ENCODE measurements at places on chromosomes 5 and 9. TPM values are rescaled to one million over a fixed set of nuclear protein-coding genes. Genes with fewer than 3 reads are reported as not detected.

Gene PDCD1LG2
- not detected for total RNA-seq

Gene PCDHB11
- total RNA-seq = 0.92 TPM

Gene MCC
- total RNA-seq = 22.0 TPM

Gene TERT
- not detected for total RNA-seq

Gene REEP2
- total RNA-seq = 3.2 TPM

Gene ZBTB43
- total RNA-seq = 16.4 TPM

GRCh38 chr5:37519304-37519703 is 140.2 kb downstream of the WDR70 start:
- H3K4me1 ChIP-seq = peaks cover 5% of the 10 kb centered on the region
- DNase-seq = no peak
- no peak overlapping the region for H3K27ac ChIP-seq

DNA sequence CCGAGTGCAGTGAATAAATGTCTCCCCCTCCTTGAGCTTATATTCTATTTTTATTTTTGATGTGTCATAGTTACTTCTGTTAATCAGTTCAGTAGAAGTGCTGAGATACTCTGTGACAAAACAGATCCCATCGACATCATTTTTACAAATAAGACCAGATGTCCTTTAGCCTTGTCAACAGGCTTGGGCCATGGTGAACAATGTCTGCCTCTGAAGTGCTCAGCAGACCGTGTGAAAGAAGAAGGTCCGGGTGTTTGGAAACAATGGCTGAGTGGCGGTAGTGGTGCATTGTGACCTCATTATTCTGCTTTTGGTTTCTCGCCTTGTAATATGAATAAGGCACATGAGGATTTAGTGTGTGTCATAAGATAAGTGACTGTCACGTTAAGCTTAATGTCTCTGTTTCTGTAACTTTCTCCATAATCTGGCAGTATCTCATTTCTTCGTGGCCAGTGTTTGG is 71.2 kb downstream of the SYK start:
- no peaks in the 10 kb centered on the region for H3K4me1 ChIP-seq
- H3K4me3 ChIP-seq = no peak overlapping the region
- DNase-seq = no peak
- H3K27ac ChIP-seq = no peak overlapping the region

- no peak for DNase-seq
- H3K27me3 ChIP-seq = no peaks in the 10 kb centered on the region
- no peak overlapping the region for H3K4me3 ChIP-seq
- no peaks in the 10 kb centered on the region for H3K36me3 ChIP-seq
- no peak overlapping the region for H3K27ac ChIP-seq
These were observed 162.4 kb upstream of the PIK3R1 start for GRCh38 chr5:68053202-68053601.

DNA sequence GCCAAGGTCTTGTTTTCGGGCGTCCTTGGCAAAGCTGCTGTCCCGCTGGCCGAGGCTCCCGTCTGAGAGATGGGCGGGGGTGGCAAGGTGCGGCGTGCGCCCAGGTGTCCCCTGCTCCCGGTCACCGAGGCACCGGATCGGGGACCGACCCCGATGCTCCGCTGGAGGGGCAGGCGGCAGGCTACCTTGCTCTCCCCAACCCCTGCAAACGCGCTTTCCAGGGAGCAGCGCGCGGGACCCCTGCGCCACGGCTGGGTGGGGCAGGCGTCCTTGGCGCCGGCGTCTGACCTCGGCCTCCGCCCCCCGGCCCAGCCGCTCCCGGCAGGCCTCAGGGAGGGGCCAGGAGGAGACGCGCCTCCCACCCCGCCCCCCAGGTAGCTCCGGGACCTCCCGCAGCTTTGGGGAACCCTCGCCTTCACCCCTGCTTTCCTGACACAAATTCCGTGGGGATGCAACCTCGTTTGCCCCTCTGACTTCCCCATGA is 551 bp downstream of the N4BP3 start:
- H3K27ac ChIP-seq = no peak overlapping the region
- peaks cover 29% of the 10 kb centered on the region for H3K4me1 ChIP-seq
- DNase-seq = no peak
- peak overlapping the region; percentile 63 for H3K4me3 ChIP-seq
- H3K36me3 ChIP-seq = no peaks in the 10 kb centered on the region

DNA sequence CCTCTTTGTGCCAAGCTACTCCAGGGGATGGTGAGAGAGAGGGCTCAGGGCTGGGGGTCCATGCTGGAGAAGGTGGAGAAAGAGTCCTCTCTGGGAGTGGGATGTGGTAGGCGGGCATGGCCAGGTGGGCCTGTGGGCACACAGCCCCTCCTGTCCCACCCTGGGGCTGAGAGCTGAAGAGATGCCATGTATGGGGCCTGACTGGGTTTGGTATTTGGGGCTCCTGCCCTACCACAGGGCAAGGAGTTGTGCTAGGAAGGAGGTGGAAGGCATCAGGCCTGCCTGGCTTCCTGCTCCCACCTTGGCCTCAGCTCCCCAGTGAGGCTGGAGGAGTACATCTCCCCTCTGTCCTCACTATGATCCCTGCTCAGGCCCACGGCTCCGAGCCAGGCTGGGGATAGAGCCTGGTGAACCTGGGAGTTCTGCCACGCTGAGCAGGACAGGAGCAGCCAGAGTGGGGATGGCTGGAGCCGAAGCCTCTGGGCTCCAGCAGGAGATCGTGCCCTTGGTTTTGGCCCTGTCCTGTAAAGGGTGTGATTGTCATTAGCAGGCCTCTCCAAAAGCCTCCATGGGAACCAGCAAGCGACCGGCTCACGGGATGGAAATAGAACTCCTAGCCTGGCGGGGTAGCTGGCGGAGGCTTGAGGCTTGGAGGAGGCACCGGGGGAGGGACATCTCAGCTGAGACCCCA is 75.5 kb downstream of the CACNA1B start:
- no peak for DNase-seq
- no peaks in the 10 kb centered on the region for H3K27me3 ChIP-seq
- H3K4me3 ChIP-seq = no peak overlapping the region
- no peaks in the 10 kb centered on the region for H3K4me1 ChIP-seq

- H3K27ac ChIP-seq = peak overlapping the region; percentile 73
- H3K36me3 ChIP-seq = no peaks in the 10 kb centered on the region
- DNase-seq = no peak
- H3K27me3 ChIP-seq = no peaks in the 10 kb centered on the region
- H3K4me1 ChIP-seq = peaks cover 15% of the 10 kb centered on the region
These were observed 32.7 kb upstream of the SPARC start for GRCh38 chr5:151719228-151720000.

GRCh38 chr9:133712221-133713100 is 25.7 kb downstream of the SARDH start:
- no peaks in the 10 kb centered on the region for H3K27me3 ChIP-seq
- DNase-seq = no peak
- no peaks in the 10 kb centered on the region for H3K36me3 ChIP-seq
- no peak overlapping the region for H3K27ac ChIP-seq
- no peak overlapping the region for H3K4me3 ChIP-seq

GRCh38 chr9:118554987-118555386 is 814.2 kb downstream of the BRINP1 start:
- no peaks in the 10 kb centered on the region for H3K27me3 ChIP-seq
- H3K4me1 ChIP-seq = no peaks in the 10 kb centered on the region
- DNase-seq = no peak
- H3K4me3 ChIP-seq = no peak overlapping the region
- H3K27ac ChIP-seq = no peak overlapping the region
- no peaks in the 10 kb centered on the region for H3K36me3 ChIP-seq

DNA sequence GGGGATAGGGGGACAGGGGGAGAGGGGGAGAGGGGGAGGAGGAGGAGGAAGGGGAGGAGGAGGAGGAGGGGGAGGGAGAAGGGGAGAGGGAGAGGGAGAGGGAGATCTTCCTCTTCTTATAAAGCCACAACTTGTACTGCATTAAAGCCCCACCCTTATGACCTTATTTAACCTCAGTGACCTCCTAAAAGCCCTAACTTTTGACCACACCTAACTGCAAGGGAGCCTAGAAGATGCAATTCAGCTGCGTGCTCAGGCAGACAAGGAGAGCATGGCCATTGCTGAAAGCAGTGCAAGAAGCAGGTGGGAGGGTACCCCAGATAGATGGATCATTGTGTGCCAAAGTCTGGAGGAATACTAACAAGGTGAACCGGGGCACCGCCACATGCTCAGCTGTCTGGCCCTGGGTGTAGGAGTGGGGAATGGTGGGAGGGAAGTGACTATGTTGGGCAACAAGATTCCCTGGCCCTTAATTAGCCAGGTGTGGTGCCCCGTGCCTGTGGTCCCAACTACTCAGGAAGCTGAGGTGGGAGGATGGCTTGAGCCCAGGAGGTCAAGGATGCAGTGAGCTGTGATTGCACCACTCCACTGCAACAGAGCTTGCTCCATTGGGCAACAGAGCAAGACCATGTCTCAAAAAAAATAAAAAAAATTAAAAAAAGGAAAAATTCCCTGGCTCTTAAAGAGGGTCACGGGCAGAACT is 125.4 kb upstream of the BOD1 start:
- H3K36me3 ChIP-seq = no peaks in the 10 kb centered on the region
- no peak overlapping the region for H3K4me3 ChIP-seq
- H3K27me3 ChIP-seq = no peaks in the 10 kb centered on the region
- H3K27ac ChIP-seq = no peak overlapping the region
- no peak for DNase-seq

DNA sequence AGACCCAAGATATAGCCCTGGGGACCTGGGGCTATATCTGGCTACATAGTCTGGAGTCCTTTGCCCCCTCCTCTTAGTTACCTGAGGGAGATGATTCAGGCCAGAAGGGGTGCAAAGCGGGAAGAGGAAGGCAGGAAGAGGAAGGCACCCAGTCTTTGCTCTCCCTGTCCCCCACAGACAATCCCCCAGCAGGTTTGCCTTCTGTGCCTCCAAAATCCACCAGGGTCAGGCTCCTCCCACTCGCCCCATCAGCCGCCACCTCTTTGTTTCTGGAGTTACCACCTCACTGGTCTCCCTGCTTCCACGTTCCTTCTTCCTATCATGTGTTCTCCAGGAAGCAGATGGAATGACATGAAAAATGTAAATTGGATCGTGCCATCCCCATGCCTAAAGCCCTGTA is 31.2 kb upstream of the FABP6 start:
- peaks cover 30% of the 10 kb centered on the region for H3K4me1 ChIP-seq
- H3K36me3 ChIP-seq = no peaks in the 10 kb centered on the region
- H3K4me3 ChIP-seq = no peak overlapping the region

GRCh38 chr9:1071730-1072129 is 21.6 kb downstream of the DMRT2 start:
- no peak overlapping the region for H3K4me3 ChIP-seq
- H3K27ac ChIP-seq = no peak overlapping the region
- H3K36me3 ChIP-seq = no peaks in the 10 kb centered on the region
- DNase-seq = no peak

GRCh38 chr9:101925498-101925897 is 187.1 kb upstream of the GRIN3A start:
- no peak overlapping the region for H3K4me3 ChIP-seq
- H3K4me1 ChIP-seq = no peaks in the 10 kb centered on the region
- H3K36me3 ChIP-seq = no peaks in the 10 kb centered on the region
- no peaks in the 10 kb centered on the region for H3K27me3 ChIP-seq

DNA sequence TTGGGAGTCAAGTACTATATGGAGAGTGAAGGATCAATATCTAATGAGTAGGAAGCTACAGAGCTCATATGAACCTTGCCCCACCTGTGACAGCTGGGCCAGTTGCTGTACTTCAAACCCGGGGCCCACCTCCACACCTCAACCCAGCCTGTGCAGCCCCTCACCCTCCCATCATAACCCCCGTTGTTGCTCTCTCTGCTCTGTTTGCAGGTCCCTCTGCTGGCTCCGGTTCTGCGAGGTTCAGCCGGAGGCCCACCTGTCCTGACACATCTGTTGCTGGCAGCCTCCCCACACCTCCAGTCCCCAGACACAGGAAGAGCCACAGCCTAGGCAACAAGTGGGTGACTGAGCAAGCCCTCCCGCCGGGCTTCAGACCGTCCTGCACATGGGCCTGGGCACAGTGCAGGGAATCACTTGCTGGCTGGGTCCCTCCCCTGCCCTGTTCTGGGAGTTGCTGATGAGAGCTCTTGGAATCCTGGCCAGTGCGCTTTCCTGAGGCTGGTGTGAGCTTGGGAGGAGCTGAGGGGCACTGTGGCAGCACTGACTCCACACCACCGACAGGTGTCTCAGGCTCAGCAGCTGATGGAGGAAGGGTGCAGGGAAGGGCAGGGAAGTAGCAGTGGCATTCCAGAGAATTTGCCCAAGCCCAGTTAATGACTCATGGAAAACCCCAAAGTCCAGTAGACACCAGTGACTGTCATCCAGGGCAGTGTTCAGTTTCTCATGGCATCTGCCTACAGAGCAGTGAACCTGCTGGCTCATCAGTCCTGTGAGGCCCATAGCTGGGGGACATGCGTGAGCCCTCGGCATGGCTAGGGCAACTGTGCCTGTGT is 69.5 kb upstream of the GARNL3 start:
- H3K4me3 ChIP-seq = no peak overlapping the region
- H3K27ac ChIP-seq = peak overlapping the region; percentile 53
- no peaks in the 10 kb centered on the region for H3K36me3 ChIP-seq
- peak; percentile 59 for DNase-seq
- no peaks in the 10 kb centered on the region for H3K27me3 ChIP-seq
- H3K4me1 ChIP-seq = peaks cover 17% of the 10 kb centered on the region

- H3K4me3 ChIP-seq = no peak overlapping the region
- no peak for DNase-seq
- H3K27me3 ChIP-seq = no peaks in the 10 kb centered on the region
- no peaks in the 10 kb centered on the region for H3K36me3 ChIP-seq
These were observed 478.3 kb upstream of the EDIL3 start for GRCh38 chr5:84863020-84863419.

DNA sequence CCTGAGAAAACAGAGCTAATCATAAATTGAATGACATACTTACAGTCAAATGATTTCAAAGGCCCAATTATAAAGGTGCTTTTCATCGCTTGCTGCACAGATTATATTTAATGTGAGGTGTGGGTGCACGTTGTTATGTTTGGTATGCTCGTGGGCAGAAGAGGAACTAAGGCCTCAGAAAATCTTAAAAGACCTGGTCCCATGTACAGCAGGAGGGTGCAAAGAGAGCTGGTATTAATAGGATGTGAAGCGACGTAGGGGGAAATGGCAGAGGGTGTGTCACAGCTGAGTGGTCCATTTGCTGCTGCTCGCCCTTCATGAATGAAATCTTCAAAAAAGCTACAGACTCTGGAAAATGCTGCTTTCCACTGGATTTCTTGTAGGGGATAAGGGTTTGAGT is 40.5 kb upstream of the IFNK start:
- H3K36me3 ChIP-seq = no peaks in the 10 kb centered on the region
- DNase-seq = no peak
- H3K27ac ChIP-seq = no peak overlapping the region
- H3K27me3 ChIP-seq = no peaks in the 10 kb centered on the region
- peaks cover 21% of the 10 kb centered on the region for H3K4me1 ChIP-seq

- H3K27ac ChIP-seq = no peak overlapping the region
- H3K36me3 ChIP-seq = no peaks in the 10 kb centered on the region
- no peak overlapping the region for H3K4me3 ChIP-seq
These were observed 4.1 kb downstream of the TRIO start for GRCh38 chr5:14147210-14147609.

GRCh38 chr5:148965511-148966265 is 97.2 kb downstream of the SH3TC2 start:
- no peak overlapping the region for H3K4me3 ChIP-seq
- H3K27me3 ChIP-seq = no peaks in the 10 kb centered on the region
- peaks cover 5% of the 10 kb centered on the region for H3K4me1 ChIP-seq
- H3K27ac ChIP-seq = peak overlapping the region; percentile 54
